Stimulated activated CD4-positive, alpha-beta T cell treated with anti-CD3 and anti-CD28 coated beads, Interleukin-12 subunit alpha, Interleukin-12 subunit beta, amount 100 ng/mL, for 24 hours (primary cell): ENCODE measurements at places on chromosomes 7 and 10.
A peak's percentile ranks its signal among the peaks of the same experiment; 100 is the strongest.

DNA sequence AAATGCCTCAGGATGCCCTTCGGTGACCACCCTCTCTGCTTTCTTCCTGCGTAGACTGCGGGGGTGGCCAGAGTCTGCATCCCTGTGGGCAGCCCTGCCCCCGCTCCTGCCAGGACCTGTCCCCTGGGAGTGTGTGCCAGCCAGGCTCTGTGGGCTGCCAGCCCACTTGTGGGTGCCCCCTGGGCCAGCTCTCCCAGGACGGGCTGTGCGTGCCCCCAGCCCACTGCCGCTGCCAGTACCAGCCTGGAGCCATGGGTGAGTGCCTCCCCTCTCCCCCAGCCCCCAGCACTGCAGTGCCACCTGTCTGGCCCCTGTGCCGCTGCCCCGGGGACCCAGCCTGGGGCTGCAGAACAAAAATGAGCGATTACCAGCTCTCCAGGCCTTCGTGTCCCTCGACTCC lies 23.1 kb upstream of the ZNF862 start:
- DNase-seq = no peak

DNA sequence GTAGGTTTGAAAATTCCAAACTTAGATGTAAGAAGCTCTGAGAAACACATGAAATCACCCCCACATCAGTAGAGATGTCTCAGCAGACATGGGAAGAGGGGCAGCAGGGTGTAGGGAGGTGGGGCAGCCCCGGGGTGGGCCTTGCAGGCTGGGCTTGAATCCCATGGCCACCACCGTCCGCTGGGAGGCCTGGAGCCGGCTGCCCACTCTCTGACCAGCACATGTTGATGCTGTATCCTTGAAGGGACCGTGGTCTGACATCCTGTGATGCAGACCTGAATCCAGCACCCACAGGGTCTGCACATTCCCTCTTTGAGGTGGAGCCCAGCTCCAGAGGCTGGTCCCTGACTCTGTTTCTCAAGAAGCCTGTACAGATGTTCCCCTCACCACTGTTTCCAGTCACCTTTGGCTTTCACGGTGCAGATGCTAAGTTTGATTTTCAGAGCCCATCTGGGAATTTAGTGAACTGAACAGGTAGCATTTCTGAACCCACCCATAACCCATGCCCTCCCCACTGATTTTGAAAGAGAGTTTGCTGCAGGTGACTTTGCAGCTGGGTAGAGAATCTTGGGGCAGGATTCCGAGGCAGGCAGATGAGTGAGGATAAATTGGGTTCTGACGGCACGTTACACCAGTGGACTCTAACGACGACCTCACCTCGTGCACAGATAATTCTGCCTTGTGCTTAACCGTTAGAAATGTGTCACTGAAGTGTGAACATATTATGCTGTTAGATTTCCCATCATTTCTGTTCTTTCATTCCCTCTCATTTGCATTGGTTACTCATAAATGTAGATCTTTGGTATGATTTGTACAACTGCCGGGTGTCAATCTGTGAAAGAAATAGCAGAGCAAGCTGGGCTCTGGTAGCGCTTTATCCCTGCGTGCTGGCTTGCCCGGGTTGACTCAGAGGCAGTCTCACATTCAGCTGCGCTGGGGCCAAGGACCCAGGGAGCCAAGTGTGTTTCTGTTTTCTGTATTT lies 45.7 kb downstream of the IKZF1 start:
- DNase-seq = peak; percentile 75

DNA sequence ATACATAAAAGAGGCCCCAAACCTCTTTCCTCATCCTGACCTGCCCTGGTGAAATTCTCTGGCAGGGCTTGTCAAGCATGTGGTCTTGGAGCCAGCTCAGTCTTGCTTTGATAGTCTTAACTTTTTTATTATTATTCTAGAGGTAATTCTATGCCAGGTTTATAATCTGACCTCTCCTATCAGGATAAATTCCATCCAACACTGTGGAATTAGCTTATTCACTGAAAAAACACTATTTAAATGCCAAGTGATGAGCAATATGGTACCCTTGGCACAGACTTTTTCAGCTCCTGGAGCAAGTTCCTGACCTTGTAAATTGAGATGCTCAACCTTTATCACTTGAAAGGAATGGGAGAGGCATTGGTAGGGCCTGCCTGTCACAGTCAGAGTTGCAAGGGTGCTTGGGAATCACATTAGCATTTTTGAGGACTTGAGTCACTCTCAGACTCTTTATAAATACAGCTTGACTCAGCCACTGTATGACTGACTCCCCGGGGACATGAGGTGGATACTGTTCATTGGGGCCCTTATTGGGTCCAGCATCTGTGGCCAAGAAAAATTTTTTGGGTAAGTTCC lies at the start of gene CPA4:
Gene CPA4 (plus strand): TSS at position 480 of the 576 bp plus-strand sequence. CDS start 20 bp downstream, at position 500.
- DNase-seq = no peak

GRCh38 chr10:98957801-98958200 lies 277.9 kb downstream of the HPSE2 start:
- no peak for DNase-seq

DNA sequence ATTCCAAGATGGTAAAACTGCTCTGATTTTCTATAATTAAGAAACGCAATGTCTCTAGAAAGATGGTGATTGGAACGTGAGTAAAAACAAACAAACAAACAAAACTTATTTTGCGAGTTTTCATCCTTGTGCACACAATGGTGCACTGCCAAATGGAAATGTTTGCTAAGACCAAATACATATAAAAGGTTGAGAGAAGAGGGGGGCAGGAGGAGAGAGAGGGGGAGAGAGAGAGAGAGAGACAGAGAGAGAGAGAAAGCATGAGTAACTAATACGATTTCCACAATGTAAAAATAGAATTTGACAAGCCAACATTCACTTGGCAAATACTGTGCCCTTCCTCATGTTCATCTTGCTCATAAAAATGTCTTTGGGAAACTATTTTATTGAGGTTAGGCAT lies 375.4 kb downstream of the CNTNAP2 start:
- no peak for DNase-seq

DNA sequence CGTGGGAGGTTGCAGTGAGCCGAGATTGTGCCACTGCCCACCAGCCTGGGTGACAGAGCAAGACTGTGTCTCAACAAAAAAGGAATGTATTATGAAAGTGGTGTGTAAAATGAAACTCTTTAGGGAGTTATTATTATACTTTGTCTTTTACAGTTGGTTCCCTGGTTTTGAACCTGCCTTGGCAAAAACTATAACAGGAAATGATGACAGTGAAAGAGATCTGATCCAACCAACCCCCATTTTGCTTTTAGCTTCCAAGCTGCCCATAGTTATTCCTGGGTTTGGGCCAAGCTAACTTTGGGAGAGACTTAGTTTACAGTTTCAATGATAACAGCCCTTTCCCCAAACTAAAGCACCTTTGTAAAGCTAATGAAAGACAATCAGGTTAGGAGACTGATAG lies 34.1 kb upstream of the NMT2 start:
- DNase-seq = no peak

DNA sequence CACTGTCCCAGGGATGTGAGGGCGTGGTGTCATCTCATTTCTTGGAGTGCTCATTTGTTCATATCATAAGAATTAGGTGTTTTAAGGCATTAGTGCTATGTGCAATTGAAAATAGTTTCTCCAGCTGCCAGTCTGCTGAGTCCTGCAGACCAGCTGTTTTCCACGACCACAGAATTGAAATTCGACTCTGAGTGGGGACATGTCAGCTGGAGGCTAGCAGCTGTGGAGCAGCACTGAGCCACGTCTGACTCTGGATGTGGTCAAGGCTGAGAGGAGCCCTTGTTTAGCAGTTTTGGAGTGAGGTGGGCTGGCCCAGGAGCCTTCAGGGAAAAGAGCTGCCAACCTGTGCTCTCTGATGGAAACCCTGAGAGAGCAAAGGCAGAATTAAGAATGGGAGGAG lies 156.3 kb upstream of the GRB10 start:
- DNase-seq = no peak

DNA sequence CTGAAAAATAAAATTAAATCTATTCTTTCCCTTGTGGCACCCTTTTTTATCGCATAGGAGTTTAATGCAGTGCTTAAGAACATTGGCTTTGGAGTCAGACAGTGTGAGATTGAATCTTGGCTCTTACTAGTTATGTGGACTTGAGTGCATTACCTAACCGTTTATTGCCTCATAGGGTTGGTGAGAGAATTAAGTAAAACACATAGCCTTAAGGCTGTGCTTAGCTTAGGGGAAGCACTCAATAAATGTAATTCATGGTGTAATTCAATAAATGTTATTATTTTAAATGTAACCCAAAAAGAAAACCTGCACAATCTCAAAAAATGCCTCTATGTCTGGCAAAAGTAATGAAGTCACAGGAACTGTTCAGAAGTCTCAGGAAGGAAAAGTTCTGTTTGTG lies 2.7 kb downstream of the STK17A start:
- DNase-seq = no peak

DNA sequence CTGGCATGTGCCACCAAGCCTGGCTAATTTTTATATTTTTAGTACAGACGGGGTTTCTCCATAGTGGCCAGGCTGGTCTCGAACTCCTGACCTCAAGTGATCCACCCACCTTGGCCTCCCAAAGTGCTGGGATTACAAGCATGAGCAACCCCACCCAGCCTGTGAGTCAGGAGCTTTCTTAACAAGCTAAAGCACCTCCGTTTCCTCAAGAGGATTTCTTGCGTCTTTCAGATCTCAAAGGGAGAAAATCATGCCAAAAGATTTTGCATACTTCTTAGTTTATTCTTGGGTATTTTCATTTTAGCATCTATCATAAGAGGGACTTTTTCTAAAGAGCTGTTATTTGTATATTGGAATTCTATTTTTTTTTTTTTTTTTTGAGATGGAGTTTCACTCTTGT lies 47.9 kb upstream of the FOXK1 start:
- DNase-seq = no peak

GRCh38 chr7:157014635-157015555 lies 4.4 kb upstream of the MNX1 start:
- DNase-seq = no peak

GRCh38 chr7:80259-81067 lies 111.9 kb upstream of the FAM20C start:
- DNase-seq = no peak

- no peak for DNase-seq
Measured at GRCh38 chr10:9860045-9860444, 1157.6 kb upstream of the CELF2 start.

- DNase-seq = no peak
Measured at GRCh38 chr7:94763268-94763667, 107.3 kb upstream of the SGCE start.

GRCh38 chr10:102163342-102163989 lies 11.3 kb downstream of the NOLC1 start:
- DNase-seq = no peak

- DNase-seq = no peak
Measured at GRCh38 chr10:43380610-43381222, 9.3 kb downstream of the FXYD4 start.

- no peak for DNase-seq
Measured at GRCh38 chr7:33418251-33418701, 288.9 kb downstream of the BBS9 start.

- no peak for DNase-seq
Measured at GRCh38 chr7:124856299-124856888, 73.2 kb downstream of the POT1 start.

DNA sequence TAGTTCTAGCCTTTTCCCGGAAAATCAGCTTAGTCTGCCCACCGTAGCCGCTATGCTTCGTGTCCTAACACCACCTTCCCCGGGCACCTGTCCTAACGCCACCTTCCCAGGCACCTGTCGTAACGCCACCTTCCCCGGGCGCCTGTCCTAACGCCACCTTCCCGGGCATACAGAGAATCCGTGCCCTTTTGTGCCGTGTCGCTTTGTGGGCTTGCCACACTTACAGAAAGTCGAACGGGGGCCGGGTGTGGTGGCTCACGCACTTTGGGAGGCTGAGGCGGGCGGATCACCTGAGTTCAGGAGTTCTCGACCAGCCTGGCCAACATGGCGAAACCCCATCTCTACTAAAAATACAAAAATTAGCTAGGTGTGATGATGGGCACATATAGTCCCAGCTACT lies 73.6 kb upstream of the DNAJB6 start:
- DNase-seq = no peak

DNA sequence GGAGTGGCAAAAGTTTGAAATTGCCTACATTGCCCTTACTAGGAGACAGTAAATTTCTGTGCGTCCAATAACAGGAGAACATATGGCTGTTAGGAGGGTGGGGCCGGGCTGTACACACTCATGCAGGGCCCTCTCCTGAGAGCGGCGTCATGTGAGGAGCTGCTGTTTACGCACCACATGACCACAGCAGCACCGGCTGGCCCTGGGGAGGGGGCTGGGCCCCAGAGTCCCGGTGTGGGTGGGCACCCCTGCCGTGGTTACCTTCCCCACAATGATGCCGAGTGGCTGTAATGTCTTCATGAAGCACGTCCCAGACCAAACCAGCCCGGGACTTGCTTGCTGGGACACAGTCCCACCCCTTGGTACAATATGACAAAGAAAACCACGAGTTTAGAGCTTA lies 308.7 kb downstream of the DNAJB6 start:
- DNase-seq = no peak

GRCh38 chr10:105644091-105644490 lies 1003.0 kb downstream of the SORCS3 start:
- no peak for DNase-seq

DNA sequence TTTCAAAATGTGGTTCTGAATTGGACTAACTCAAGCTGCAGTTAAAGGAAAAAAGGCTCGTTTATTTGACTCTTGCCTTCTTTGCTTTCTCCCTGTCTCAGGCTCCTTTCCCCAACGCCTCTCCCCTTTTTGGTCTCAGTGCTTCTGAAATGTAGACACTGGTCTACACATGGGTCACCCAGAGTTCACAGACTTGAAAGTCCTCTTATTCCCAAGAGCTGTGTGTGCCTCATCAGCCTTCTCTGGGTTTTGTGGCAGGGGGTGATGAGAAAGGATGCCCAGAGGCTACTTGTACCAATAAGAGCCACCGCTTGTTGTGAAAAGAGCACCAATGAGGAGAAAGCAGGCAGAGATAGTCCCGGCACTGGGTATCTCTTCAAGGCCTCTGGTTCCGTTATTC lies 125.7 kb downstream of the BICC1 start:
- no peak for DNase-seq

DNA sequence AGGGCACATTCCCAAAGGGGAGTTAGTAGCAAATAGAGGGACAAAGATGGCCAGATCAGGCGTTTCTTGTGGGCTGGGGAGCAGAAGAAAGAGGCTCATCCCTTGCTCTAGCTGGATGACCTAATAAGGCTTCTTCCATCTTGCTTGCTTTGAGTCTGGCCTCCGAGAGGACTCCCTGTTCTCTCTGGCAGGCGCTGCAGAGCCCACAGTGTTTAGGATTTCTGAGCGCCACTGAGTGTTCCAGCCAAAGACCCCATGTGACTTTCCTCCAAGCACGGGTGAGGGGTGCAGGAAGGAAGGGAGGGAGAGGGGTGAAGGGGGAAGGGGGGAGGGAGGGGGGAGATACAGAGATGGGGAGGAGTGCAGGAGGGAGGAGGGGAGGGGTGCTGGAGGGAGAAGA lies 203.8 kb upstream of the SVIL start:
- DNase-seq = no peak

GRCh38 chr7:34070511-34071323 lies 165.4 kb downstream of the BMPER start:
- DNase-seq = no peak

GRCh38 chr10:26909753-26910152 lies 49.0 kb upstream of the ABI1 start:
- DNase-seq = no peak

DNA sequence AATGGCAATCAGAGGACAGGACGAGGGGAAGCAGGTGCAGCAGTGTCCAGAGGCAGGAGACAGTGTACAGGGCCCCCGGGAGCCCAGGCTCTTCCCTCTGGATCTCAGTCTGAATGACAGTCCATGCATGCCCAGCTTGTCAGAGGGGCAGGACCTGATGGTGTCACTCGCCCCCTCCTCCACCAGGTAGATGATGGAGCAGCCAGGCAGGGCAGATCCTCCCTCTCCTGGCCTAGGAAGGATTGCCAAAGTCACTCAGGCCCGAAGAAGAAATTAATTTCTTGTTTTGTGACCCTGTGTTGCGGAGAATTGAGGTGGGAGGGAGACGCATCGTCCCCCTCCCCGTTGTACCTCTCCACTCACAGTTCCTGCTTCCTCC lies 4.0 kb downstream of the VSTM4 start:
- no peak for DNase-seq
